ENCODE measurements at places on chromosomes 3 and 15.
A peak's percentile ranks its signal among the peaks of the same experiment; 100 is the strongest.

DNA sequence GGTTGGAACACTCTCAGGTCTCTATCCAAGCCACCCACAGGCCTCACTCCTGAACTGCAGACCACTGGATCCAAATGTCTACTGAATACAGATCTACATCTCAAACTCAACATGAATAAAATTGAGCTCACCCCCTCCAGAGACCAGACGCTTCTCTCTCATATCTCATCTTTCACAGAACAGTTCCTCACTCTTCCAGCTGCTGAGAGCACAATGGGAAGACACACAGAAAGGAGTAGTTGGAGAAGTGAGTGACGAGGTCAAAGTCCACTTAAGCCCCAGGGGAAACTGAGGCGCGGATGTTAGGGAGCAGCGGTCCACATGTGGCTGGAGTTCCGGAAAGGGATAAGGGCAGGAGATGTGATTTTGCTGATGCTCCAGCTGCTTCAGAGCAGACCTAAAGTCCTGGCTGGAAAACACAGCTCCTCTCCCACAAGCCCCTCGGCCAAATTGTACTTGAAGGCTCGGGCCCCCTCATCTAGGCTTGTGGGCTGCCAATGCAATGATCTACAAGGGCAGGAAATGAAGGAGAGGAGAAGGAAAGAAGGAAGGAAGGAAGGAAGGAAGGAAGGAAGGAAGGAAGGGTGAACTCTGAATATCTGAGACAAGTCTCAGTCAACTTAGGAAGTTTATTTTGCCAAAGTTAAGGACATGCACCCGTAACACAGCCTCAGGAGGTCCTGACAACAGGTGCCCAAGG is 211.2 kb upstream of the TLE3 start:
- no peak for DNase-seq

- no peak for DNase-seq
Measured at GRCh38 chr3:116141724-116142123, 303.6 kb downstream of the LSAMP start.

DNA sequence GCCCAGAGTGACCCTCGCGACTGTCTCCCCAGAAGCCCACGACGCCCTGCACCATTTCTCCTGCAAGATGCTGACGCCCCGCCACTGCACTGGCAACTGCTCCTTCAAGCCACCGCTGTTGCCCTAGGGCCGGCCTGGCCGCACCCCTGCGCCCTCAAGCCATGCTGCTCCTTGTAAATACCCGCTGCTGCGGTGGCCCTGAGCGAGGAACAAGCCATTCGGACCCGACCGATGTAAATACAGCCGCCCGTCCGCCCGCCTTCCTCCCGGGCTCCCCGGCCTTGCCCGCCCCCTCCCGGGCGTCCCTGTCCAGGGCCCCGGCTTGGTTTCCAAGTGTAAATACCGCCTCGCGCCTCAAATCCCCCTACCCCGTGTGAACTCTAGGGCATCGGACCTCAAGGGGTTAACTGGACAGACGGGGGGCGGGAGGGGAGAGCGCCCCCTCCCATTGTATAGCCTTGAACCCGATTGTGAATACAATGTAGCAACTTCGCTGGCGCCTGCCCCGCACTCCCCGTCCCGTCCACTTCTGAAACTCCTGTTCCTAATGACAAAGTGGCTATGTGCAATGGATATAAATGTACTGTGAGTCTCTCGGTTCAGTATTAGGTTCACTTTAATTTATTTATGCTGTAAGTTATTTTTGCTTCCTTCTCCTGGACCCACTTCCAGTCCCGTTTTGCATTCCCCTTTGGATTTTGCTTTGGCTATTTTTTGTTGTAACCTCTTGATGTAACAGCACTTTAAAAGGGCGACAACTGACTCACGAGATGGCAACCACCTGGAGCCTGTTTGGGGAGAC is 5.9 kb downstream of the RNU6-1 start:
- DNase-seq = peak; percentile 90

DNA sequence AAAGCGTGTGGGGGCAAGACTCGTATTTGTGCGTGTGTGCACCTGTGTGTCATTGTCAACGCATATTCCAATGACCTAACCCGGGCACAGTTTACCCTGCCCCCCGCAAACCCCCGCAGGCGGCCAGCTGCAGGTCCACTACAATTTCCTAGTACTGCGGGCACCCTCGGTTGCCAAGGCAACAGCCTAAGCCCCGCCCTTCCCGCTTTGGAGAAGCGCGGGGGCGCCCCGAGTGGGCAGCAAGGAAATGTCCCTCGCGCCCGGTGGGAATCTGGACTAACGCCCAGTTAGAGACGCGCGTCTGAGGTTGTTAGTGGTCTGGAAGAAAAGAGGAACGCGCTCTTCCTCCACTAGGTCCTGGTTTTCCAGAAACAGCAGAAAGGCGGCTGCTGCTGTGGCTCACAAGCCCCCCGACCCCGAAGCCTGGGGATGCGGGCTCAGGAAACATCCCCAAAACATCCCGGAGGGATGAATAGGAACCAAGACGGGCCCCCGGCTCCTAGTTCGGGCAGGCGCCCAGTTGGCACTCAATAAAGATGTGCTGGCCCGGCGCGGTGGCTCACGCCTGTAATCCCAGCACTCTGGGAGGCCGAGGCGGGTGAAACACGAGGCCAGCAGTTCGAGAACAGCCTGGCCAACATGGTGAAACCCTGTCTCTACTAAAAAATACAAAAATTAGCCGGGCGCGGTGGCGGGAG is 1.1 kb downstream of the ABHD14A start:
- peak; percentile 88 for DNase-seq

All from neural progenitor cell (in vitro differentiated cells).